ENCODE measurements at places on chromosomes 16 and 17. TPM values are rescaled to one million over a fixed set of nuclear protein-coding genes. Genes with fewer than 3 reads are reported as not detected.

DNA sequence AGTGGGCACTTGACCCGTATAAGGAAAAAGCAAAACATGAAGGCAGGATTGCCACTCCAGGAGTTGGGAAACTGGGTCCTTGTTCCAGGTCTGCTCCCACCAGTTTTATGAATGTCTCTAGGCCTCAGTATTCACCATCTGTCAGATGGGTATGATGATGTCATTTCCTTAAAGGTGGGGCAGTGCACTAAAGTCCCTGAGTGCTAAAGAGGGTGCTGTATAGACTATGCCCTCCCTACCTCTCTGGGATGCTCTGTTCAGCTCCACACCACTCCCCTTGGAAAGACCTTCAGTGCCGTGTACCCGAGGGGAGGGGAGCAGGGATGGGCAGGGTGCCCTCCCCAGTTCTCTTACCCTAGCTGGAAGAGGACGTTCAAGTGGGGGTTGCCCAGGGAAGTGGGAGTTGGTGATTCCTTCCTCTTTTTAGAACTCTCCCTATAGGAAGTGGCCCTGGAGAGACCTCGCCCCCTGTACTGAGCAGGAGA lies 2.2 kb downstream of the LASP1 start:
- no peak for DNase-seq

The KCNH4 gene
- not detected for total RNA-seq

GRCh38 chr17:42071810-42072209 lies 21.4 kb upstream of the C17orf113 start:
- no peak for DNase-seq

DNA sequence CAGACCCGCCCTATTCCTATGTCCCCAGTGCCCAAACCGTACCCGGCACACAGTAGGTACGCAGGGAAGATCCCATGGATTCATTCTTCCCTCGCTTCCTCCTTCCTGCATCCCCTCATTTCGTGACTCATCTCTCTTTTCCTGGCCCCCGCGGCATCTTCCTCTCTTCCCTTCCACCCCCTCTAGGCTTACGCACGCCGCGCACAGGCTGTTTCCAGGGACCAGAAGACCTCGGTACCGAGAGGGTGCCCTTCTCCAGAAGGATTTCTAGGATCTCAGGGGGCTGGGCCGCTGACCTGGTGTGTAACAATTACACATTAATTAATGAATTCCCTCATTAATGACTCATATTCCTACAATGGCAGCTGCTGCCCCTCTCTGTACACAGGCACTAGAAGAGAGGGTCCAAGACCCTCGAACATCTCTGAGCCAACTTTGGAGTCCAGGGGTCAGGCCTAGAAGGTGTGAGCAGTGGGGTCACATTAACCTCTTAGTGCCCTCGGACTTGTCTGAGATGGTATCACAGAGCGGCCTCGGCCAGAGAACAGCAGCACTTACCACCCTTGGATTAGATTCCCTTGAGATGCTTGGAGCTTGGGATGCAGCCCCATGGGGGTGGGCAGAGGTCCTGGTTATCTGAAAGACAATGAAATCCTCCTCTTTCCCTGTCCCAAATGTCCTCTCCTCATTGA lies 16.8 kb upstream of the PLLP start:
- DNase-seq = no peak

DNA sequence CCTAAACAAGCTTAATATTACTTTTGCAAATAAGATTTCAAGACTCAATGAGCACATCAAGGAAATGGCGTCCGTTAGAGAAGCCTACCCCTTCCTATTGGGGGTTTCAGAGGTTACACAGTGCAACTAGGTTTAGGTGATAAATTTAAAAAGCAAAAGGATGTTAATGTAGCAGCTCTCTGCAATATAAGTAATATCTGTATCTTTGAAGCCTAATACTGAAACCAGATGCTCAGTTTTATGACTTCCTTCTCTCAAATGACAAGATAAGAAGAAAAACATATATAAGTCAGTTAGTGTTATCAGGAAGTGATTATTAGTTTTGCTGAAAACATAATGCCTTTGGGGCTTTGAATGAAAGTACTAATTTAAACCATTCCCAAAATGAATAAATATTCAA lies 54.3 kb upstream of the MED13 start:
- no peak for DNase-seq

DNA sequence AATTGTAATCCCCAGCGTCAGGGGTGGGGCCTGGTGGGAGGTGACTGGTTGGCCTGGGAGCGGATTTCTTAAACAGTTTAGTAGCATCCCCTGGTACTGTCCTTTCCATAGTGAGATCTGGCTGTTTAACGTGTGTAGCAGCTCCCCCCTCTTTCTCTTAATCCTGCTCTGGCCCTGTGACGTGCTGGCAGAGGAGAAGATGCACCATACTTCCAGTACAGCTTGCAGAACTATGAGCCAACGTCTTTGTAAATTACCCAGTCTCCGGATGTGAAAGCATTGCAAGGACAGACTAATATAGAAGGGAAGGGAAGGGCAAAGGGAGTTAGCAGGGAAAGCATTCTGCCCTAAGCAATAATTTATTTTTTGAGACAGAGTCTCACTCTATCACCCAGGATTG lies 83.9 kb downstream of the RMI2 start:
- no peak for DNase-seq

DNA sequence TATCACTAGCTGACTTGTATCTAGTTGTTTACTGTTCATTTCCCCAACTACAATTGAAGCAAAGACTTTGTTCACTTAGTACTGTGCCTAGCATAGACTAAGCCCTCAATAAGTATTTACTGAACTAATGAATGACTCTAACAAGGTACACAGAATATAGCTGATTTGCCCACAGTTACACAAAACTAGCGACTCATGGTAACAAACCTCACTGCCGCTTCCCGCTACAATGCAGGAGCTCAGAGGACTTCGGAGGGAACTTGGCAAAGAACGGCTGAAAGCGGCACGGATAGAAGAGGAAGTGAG lies 524 bp downstream of the EFTUD2 start:
- DNase-seq = no peak

The OR1D5 gene
- total RNA-seq = not detected

DNA sequence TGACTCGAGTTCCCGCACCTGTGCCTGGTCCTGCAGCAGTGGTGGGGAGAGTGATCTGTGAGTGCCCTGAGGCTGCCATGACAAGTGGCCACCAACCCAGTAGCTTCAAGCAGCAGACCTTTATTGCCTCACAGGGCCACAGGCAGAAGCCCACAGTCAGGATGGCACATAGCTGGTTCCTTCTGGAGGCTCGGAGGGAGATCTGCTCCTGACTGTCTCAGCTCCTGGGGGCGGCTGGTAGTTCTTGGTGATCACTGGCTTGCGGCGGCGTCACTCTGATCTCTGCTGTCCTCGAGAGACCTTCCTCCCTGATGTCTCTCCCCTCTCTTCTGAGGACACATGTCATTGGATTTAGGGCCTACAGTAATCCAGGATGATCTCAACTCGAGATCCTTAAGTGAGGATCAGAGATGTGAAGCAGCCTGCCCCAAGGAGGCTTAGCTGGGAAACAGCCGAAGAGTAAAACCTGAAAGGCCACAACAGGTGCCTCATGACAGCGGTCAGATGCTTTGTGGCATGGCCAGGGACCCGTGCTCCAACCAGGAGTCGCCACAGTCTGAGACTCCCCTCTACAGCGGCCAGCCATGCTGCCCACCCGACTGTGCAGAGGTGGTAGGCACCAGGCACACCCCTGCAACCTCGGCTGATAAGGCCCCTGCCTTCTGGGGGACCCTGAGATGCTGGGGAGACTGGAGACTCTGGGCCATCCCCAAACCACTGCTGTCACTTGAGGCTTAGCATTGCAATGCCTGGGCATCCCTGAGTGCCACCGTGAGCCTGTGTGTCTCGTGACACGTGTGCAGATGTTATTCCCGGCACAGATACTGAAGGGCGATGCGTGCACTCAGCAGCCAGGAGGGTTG lies 30.0 kb upstream of the SLC38A10 start:
- DNase-seq = no peak

The CD300E gene
- total RNA-seq = not detected

DNA sequence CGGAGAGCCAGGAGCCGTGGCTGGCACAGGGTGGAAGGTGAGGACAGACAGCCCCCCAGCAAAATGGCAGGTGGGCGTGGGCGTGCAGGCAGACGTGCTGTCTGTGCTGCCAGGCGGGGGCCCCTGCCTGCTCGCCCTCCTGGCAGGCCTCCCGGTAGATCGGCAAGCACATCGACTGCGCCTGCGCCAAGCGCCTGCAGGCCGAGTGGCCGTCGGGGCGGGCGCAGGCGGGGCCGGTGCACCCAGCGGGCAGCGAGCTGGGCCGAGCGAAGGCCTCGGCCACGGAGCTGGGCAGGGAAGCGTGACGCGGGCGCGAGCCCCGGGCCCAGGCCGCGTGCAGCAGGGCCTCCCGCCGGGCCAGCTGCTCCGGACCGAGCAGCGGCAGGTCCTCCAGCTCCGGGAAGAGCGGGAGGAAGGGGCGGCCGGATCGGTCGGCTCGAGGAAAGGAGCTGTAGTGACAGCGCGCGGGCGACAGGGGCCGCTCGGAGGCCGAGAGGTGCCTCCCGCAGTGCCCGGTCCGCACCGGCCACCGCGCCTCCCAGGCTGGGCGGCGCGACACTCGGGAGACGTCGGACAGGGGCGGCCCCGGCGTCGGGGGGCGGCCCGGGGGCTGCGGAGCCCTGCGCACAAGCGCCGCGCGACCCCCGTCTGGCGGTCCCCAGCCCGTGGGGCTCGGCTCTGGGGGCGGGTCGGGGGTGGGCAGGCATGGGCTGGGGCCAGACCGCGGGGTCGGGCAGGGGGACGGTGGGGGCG lies 16.9 kb downstream of the GRIN2C start:
- peak; percentile 71 for DNase-seq

DNA sequence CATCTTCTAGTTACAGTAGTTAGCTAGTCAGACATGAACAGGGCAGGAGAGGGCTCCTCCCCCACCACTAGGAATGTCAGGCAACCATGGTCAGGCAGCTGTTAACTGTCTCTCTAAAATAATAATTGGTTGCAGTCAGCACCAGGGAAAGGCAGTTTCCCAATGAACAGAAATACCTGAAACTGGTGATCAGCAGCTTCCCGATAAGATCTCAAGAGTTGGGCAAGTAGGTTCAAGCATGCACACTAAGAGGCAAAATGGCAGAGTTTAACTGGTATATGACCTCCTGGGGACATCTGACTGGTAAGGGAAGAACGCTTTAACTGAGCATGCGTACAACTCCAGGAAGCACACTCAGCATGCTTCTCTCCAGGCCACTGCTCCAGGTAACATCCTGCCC lies 12.6 kb upstream of the XYLT1 start:
- DNase-seq = no peak

- DNase-seq = no peak
Observed at GRCh38 chr16:84220851-84221250, 19.0 kb downstream of the KCNG4 start.

The KRTAP3-2 gene
- not detected for total RNA-seq

- peak; percentile 13 for DNase-seq
Observed at GRCh38 chr16:59180083-59180476, 446.0 kb upstream of the GOT2 start.

DNA sequence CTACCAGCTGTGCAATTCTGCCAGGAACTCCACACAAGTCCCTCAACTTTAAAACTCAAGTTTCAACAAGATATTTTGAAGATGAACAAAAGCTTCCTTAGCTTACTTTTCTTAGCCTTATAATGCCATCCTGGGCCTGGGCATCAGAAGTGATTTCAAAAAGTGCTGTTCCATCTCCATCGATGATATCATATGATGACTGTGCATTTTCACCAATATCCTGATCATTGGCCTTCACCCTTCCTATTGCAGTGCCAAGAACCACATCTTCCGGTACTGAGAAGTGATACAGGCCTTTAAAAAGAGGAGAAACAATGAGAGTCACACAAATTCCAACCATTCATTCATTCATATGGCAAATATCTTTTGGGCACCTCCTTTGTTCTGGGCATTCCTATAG lies 215.4 kb downstream of the CDH8 start:
- no peak for DNase-seq

GRCh38 chr16:30005341-30006094 lies 5.3 kb downstream of the DOC2A start:
- DNase-seq = peak; percentile 33

DNA sequence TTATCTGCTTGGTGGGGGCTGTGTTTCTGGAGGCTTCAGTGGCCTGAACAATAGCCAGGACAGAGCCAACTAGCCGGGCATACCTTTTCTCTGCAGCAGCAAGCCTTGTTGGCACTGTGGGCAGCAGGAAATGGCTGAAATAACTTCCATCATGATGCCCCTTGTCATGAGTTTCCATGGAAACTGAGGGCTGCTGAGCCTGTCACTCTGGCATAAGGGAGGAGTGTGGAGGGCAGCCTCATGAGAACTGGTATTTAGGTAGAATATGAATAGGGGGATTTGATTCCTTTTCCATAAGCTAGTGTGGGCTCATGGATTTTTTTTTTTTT lies 39.4 kb downstream of the PLCG2 start:
- no peak for DNase-seq

All from NCI-H460 (cell line).